ENCODE measurements at places on chromosomes 6 and 20.

- no peak for DNase-seq
Observed at GRCh38 chr6:159212525-159213280, 43.5 kb downstream of the FNDC1 start.

DNA sequence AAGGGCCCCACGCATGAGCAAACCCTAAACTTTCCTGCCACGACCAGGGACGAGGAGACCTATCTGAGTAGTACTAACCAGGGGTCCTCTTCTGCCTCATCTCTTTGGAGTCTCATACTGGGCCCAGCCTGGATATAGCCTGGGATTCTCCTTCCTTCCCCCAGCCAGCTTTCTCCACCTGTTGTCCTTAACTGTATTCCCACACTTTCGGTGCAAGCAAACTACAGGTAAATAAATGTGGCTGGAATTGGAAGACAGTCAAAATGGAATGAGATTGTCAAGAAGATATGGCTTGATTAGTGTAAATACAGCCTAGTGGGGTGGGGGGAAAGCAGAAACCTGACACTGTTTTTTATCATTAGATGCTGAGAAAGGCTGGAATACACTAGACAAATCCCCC, 23.5 kb upstream of the LY86 start:
- no peak for DNase-seq

DNA sequence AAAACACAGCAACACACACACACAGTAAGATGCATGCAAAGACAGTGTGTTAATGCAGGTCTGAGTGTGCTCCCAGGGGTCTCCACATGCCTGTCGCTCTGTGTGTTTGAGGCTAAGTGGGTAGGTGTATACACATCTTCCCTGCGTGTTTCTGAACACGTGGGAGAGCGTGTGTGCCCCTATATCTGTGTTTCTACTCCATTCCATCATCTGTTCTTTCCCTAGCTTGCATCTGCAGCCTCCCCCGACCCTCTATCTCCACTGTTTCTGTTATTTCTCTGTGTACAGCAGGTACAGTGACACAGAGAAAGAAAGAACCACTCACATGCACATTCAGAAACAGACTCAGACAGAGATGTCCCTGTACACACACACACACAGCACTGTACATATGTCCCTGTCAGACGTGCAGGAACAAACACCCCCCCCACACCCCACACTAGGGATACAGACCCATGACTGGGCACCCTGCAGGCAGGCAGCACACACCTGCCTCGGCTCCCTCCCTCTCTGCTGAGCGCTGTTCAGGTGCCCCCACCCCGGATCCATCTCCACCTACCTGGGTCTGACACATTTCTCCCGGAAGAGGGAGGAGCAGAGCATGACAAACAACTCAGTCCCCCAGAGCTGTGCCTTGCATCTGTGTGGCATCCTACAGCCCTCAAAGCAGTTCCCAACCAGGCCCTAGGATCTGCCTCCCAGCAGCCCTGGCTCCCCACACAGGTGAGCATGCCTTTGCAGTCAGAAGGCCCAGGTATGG, 27.6 kb downstream of the KCNK15 start:
- no peak for DNase-seq

GRCh38 chr6:122798099-122798641, 9.1 kb downstream of the SMPDL3A start:
- DNase-seq = no peak

GRCh38 chr20:21046413-21047070, 59.6 kb downstream of the LINC00237 start:
- no peak for DNase-seq

GRCh38 chr6:20237677-20238460, 25.6 kb upstream of the MBOAT1 start:
- DNase-seq = no peak

GRCh38 chr6:130575971-130576370, 210.2 kb downstream of the TMEM200A start:
- DNase-seq = peak; percentile 13

DNA sequence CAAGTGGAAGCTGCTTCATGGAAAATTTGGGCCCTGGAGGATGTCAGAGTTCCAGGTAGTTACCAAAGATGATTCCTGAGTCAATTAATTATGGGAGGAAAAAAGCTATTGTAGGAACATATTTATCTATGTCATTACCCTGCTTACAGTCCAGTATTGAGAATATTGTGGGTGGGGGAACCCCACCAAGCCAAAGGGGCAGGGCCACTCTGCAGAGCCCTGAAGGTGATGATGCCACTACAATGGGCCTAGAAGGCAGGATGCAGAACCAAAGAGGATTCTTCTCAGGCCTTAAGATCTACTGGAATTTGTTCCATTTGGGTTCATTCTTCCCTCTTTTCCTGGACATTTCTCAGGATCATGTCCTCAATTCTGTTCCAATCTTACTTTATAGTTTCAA, 375.2 kb upstream of the MARCKS start:
- DNase-seq = no peak

GRCh38 chr20:16491294-16491905, 81.8 kb downstream of the KIF16B start:
- no peak for DNase-seq

GRCh38 chr6:131754715-131755567, 44.1 kb upstream of the CTAGE9 start:
- DNase-seq = no peak

- no peak for DNase-seq
Observed at GRCh38 chr6:116102873-116103272, 2.2 kb downstream of the NT5DC1 start.

DNA sequence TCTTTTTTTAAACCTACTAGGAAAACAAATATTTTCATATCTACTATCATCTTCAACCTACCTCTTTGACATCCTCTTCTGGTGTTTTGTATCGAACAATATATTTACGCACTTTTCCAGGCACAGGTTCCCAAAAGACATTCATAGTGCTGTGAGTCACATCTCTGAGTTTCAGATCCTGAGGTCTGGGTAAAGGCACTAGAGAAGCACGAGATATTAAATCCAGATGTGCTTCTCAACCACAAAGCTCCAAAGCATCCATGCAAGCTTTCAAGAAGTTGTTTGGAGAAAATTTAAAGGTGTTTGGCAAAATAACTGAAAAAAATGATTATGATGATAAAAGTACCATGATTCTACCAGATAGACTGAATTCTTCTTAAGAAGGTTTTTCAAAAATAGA, 62.7 kb downstream of the COL12A1 start:
- DNase-seq = no peak

DNA sequence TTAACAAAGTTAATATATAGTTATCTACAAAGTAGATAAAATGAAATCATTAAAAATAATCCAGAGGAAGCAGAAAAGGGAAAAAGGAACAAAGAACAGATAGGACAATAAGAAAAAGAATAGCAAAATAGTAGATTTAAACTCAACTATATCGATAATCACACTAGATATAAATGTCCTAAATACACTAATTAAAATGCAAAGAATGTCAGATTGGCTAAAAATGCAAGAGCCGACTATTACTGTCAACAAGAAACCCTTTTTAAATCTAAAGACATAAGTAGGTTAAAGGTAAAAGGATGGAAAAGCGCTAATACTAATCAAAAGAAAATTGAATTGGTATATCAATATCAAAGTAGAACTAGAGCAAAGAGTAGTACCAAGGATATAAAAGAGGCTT, 164.8 kb upstream of the AKAP12 start:
- no peak for DNase-seq

DNA sequence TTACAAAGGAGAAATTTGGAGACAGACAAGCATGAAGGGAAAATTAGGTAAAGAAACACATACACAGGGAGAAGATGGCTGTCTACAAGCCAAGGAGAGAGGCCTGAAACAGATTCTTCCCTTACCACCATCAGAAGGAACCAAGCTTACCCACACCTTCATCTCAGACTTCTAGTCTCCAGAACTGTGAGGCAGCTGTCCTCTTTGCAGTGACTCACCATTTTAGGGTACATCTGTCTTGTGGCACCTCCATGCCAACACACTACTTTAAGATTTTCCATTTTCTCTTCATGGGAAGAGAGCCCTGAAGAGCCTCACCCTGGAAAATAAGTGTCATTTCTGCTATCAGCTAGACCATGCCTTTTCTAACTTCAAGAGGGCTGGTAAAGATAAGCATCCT, 369.3 kb downstream of the FRK start:
- DNase-seq = no peak

DNA sequence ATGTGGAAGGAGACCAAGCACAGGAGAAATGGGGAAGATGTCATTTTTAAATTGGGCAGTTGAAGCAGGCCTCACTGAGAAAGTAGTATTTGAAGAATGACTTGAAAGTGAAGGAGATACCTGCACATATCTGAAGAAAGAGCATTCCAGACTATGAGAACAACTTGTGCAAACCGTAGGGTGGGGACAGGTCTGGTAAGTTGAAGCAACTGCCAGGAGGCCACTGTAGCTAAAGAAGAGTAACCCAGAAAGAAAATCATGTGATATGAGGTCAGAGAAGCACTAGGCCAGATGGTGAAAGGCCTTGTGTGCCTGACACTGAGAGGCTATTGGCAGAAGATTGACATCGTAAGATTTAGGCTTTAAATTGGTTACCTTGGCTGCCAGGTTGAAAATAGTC, 4.7 kb upstream of the SUPT3H start:
- DNase-seq = no peak

DNA sequence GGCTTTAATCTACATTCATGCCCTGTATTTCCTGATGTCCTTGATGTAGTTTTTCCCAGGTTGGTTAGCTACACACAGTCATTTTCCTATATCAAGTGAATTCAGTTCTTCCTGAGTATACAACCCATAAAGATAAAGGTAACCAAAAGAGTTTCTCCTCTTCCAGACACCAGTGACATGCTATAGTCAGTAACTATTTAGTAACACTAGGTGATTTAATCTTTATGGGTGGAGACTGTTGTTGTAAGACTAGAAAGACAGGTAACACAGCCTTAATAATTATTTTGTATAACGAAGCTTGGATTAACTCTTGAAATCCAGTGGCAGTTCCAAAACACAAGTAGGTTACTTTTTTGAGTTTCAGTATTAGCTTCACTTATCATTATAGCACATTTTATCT, 17.6 kb downstream of the MCUR1 start:
- DNase-seq = no peak

- no peak for DNase-seq
Observed at GRCh38 chr20:11841972-11842461, 75.7 kb upstream of the BTBD3 start.

GRCh38 chr6:45376310-45377042, 1.3 kb downstream of the SUPT3H start:
- DNase-seq = no peak

DNA sequence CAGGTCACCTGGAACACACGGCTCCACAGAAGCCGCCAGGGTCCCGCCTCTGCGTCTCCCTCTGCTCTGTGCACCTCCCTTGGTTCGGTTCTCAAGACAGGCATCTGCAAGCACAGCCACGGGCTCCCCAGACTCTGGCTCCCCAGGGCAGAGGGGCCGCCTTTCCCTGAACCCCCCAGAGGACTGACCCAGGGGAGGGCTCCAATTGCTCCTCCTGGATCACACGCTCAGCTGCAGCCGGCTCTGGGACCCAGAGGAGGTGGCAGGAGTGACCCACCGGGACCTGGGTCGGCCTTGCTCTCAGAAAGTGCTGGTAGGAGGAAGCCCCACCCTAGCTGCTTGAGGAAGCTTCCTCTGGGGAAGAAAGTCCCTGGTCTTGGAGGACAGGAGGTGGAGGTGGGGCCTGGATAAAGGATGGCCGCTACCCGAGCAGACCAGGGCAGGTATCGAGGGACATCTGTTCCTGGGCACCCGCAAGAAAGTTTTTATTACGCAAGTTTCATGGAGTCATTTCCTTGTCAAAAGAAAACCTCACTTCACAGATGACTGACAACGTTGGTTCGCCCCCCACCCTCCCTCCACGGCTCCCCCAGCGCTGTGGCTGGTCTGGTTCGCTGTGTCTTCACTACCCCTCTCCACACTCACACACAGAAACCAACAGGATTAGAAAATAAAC, 103.9 kb upstream of the AFDN start:
- no peak for DNase-seq

DNA sequence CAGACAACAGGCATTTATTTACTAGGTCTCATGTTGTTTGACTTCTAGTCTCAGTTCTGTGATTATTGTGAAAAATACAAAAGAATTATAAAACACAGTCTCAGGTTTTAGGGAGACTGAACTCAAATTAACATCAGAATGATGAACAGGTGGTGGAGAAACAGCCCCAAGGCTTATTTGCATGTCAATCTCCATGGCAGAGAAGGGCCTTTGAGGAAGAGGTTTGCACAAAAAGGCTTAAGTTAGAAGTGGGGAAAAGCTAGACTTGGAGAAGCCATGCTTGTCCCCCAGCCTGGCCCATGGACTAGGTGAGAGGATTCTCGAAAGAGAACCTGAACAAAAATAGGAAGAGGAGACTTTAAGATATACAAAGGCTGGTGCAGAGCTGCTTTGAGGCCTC, 183.3 kb downstream of the EDN1 start:
- DNase-seq = no peak

GRCh38 chr6:115601064-115601463, 459.6 kb downstream of the FRK start:
- no peak for DNase-seq

DNA sequence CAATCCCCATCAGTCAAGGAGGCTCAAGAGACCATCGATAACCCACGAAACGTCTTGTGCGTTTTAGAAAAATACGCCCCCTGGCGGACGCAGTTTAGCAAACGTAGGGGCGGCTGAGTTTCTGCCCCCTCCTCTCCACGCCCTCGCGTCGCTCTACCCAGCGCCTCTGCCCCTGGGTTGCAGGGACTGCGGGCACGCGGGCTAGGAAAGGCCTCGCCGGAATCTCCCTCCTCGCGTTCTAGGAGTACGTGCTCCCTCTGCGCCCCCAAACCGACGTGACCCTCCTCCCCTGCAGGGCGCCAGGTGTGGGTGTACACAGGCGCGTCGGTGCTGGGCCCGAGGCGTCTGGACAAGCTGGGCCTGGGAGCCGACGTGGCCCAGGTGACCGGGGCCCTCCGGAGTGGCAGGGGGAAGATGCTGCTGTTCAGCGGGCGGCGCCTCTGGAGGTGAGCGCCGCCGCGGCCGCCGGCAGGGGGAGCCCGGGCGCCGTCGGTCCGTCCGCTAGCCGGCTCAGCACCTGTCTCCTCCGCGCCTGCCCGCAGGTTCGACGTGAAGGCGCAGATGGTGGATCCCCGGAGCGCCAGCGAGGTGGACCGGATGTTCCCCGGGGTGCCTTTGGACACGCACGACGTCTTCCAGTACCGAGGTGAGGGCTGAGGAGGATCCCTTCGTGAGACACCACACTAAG, 5.3 kb downstream of the MMP9 start:
- peak; percentile 61 for DNase-seq

DNA sequence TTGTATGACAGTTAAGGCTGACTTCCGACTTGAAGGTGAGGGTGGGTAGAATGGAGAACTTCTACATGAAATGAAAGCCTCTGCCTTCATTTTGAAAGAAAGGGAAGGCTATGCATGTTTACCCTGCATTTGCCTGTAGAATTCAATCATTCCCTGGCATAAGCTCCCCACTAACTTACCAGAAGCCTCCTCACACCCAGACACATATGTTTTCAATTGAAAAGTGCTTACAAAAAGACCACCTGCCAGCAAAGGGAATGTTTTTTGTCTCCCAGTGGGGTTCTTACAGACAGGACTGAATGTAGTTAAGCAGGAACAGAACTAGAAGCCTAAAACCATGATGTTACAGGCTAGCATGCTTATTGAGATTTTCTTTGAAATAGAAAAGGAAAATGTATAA, 392.1 kb upstream of the HSF2 start:
- DNase-seq = no peak

- DNase-seq = no peak
Observed at GRCh38 chr20:1163653-1164052, 21.1 kb downstream of the TMEM74B start.

GRCh38 chr6:75368151-75368779, 83.7 kb upstream of the TMEM30A start:
- DNase-seq = no peak
